ENCODE measurements at places on chromosomes 7 and 10.
A peak's percentile ranks its signal among the peaks of the same experiment; 100 is the strongest.

DNA sequence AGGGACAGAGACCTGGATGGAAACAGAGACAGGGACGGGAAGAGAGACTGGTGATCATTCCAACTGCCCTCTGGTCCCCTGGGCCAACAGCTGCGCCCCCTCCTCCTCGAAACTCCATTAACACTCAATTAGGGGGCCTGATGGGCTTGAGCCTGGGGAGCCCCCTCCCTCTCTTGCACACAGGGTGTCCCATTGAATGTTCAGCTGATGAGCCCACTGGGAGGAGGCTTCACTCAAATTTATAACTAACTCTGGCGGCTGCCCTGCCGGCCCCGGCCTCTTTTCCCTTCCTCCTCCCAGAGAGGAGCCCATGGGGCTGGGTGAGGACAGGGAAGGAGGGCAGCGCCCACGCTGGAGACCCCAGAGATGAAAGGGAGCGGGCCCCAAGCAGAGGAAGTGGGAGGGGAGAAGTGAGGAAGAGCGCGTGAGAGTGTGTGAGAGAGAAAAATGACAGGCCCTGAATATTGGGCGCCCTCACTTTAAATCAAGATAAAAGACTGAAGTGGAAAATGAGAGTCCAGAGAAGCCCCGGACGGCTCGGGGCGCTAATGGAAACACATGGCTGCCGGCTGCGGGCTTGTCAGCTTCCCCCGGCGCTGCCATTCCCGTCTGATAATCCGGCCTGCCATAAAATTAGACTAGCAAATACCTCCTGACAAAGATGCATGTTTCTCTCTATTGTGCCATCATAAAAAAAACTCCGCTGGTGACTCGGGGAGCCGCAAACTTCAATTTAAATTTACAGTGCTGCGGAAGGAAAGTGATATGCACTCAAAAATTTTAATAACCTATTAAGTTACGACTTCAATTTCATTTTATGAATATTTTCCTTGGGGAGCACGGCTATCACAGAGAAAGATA, 58.0 kb upstream of the PAX2 start:
- DNase-seq, result no peak

DNA sequence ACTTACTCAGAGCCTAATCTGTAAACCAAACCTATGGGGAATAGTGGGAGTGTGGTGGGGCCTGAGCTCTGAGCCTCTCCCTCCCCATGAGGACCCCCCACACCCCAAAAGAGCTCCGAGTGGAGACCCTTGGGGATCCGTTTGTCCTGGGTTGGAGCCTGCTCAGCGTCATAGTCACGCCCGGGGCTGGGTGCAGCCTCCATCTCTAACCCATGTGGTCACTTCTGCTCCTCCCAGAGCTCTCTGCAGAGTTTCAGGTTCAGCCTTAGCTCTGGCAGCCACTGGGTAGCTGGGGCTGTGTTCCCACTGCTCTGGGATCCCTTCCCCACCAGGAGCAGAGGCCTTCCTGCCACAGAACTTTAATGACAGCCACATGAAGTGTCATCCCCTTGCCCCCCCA, 25.9 kb downstream of the PFKFB3 start:
- no peak for DNase-seq

GRCh38 chr10:110995301-110995700, 75.9 kb downstream of the SHOC2 start:
- no peak for DNase-seq

GRCh38 chr10:97096261-97097083, 89.3 kb downstream of the SLIT1 start:
- DNase-seq, result no peak

GRCh38 chr10:95513941-95514392, 47.2 kb downstream of the SORBS1 start:
- peak; percentile 47 for DNase-seq

DNA sequence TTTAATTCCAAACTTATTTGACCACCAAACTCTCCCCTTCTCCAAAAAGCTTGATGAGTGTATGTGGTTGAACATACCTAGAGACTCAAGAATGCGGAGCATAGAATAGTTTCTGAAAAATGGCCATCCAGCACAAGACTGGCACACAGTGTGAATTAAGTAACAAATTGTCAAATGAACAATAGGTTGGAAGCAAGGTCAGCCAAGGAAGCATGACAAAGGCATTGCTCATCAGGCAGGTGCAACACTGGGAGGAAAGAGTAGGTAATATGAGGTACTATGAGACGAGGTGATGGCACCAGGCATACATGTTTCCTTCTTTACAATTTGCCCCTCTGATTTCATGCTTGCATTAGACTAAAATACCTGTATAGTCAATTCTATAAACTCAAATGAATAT, 73.7 kb downstream of the DKK1 start:
- no peak for DNase-seq

- peak; percentile 46 for DNase-seq
These were observed 35.1 kb downstream of the SMNDC1 start for GRCh38 chr10:110269374-110270318.

DNA sequence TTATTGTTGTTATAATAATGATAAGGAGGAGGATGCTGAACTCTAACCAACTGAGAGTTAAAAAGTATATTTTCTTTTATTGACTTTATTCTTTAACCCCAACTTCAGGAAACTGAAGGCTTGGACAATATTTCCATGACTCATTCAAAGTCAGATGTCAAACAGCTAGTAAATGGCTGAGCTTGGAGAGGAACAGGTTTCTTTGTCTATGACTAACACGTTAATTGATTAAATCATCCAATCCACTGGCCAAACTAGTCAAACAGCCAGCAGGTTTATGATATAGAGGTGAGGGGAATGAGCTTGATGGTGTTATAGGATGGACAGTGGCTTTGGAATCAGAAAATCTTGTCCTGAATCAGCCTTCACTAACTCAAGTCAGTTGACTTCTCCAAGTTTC, 119.1 kb upstream of the WDR11 start:
- no peak for DNase-seq

- DNase-seq, result no peak
These were observed 14.4 kb downstream of the CWF19L1 start for GRCh38 chr10:100253041-100253440.

GRCh38 chr7:100485471-100485876, 1.7 kb downstream of the NYAP1 start:
- peak; percentile 47 for DNase-seq

DNA sequence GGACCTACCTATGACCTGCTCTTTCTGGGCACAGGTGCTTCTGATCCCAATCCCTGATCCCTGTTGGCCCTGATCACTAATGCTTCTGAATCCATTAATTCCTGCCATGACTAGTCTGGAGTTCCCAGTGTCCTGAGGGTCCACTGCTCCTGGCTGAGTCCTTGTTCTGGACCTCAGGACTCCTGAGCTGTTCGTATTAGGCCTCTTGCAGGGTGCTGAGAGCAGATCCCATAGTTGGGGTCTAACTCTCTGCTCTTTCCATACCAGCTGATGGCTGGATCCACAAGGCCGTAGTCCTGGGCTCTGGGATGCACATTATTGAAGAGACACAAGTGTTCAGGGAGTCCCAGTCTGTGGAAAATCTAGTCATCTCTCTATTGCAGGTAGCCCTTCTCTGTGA, 7.0 kb downstream of the MRPL43 start:
- DNase-seq, result no peak

DNA sequence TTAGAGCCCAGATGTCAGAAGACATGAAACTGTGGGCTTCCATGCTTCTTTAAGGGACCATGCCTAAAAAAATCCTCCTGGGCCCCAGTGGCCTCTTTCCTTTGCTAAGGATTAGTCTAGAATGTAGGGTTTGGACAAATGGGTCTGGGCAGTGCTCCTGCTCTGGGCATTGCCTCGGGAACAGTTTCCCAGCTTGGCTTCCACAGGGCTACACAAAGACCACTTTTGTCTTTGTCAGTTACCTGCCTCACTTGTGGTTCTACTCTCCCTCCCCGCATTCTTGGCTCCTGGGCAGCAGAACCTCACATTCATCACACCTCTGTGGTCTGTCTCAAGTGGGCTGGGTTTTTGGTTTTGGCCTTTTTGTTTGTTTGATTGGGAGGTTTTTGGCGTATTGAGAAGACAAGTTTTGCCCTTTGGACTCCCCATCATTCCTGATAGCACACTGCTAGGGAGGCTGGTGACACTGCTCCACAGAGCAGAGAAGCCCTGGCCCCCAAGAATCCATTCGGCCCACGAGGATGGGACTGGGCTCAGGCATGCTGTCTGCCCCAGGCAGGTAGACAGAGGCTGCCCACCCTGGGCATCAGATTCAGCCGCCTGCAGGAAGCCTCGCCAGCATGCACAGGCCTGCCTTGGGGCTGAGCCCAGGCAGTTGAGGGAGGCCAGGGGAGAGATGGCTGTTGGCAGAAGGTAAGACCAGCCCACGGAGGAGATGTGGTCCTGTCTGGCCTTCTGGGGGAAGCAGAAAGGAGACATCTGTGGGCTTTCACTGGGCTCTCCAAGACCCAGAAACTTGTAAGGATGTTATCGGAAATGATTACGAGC, 343.7 kb downstream of the WDR11 start:
- no peak for DNase-seq

- DNase-seq, result peak; percentile 13
These were observed 718.9 kb downstream of the LRMDA start for GRCh38 chr10:76150139-76150875.
